Spleen (tissue), 13 donors: ENCODE measurements at places on chromosomes 3 and 15. TPM values are rescaled to one million over a fixed set of nuclear protein-coding genes. Genes with fewer than 3 reads are reported as not detected.

The FEZF2 gene
- polyA plus RNA-seq, result not detected

The CLDN1 gene
- polyA plus RNA-seq, result 1.3 TPM

The MESP1 gene
- polyA plus RNA-seq, result 1.2 TPM

GRCh38 chr3:36480911-36481648 lies 100.8 kb downstream of the STAC start:
- DNase-seq, result no peak

- DNase-seq, result peak; percentile 86
These were observed 214.5 kb downstream of the RPLP1 start for GRCh38 chr15:69666921-69667811.

- DNase-seq, result no peak
These were observed 72.6 kb downstream of the CCNL1 start for GRCh38 chr3:157087373-157087772.

DNA sequence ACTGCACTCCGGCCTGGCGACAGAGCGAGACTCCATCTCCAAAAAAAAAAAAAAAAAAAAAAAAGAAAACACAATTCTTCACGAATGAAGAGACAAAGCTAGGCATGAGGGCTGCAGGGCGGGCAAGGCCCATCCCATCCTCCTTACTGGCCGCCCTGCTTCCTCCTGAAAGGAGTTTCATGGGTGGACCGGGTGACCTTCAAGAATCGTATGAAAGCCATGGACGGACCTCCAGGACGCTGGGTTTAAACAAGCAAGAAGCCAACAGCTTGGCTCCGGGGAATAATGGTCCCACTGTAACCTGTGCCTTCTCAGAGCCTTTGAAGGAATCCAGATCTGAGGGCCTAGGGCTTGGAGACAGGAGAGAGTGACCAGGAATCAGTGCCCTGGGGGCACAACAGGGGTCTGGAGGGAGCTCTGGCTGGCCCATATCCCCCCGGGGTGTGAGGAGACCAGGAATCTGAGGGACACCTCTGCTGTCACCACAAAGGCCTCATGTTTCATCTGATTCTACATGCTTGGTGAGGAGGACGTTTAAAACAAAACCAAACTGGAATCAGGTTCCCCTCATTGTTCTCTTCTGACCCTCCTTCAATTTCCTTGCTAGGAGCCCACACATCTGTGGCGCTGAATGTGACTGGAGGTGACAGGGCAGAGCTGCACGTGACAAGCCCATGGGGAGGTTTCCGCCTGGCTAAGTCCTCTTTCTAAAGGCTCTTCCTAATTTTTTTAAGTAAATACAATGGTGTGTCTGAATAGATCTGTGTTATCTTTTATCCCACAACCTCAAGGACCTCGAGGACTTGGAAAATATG lies 46.1 kb downstream of the WHAMM start:
- no peak for DNase-seq

DNA sequence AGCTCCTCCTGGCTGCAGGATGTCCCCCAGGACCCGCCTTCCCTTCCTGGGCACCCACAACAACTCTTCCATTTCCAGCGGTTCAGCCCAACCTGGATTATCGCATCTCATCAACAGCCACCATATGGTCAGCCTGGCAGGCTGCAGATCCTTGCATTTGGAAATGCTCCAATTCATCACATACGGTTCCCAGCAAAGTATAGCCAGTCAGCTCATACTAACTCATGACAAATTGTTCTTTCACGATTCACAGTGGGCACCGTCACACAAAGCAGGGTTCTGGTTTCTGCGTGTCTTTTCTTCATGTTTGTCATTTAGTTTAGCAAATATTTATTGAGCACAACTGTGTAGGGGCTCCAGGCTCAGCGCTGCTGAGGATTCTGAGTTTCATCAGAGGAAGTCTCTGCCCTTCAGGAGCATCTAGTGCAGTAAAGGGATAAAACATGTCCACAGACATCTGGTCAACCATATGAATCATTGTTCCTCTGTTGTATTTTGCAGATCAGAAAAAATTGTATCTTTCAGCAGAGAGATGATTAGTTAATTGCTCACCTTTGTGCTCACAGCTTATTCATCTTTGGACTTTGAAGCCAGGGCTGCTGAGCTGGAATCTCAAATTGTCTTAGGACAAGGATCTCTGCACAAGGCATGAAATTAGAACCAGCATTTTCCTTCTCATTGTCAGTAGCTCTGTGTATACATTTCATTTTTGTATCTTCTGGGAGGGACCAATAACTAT lies 125.1 kb downstream of the GABRG3 start:
- DNase-seq, result no peak

DNA sequence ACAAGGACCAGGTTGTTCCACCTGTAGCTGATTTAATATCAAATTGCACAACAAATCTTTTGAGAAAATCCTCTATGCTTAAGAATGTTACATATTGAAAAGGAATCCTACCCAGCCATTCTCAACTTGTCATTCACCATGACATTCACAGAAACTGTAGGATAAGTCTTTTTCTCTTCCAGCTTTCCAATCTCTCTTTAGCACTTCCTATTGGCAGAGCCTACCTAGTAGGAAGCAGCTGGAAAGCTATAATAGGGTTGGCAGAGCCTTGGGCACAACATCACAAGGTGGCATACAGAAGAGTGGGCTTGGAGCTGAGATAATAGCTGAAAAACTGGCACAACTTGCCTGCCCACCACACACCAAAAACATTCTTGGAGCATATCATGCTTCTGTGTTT lies 67.3 kb upstream of the NUDT16 start:
- DNase-seq, result no peak

GRCh38 chr3:159732172-159733111 lies 256.2 kb upstream of the IL12A start:
- DNase-seq, result no peak

DNA sequence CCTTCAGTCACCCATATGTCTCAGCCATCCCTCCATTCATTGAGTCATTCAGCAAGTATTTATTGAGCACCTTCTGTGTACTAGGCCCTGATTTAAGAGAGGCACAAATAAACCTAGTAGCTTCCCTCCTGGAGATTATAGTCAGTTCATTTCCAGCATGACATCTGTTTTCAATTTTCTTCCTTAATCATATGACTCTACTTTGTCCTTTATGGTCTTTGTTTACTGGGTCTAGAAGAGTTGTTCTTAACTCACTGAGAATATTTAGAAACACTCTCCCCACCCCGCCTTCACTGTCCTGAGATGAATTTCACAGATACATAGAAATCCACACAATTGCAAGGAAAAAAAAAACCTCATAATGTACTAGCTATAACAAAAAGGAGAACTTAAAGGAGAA lies 44.8 kb upstream of the ADAMTS9 start:
- DNase-seq, result no peak

- no peak for DNase-seq
These were observed 81.4 kb downstream of the DNAJB8 start for GRCh38 chr3:128385080-128385832.

GRCh38 chr3:155809181-155809580 lies 3.1 kb upstream of the C3orf33 start:
- DNase-seq, result no peak

The OR5K2 gene
- not detected for polyA plus RNA-seq

The ECE2 gene
- not detected for polyA plus RNA-seq

DNA sequence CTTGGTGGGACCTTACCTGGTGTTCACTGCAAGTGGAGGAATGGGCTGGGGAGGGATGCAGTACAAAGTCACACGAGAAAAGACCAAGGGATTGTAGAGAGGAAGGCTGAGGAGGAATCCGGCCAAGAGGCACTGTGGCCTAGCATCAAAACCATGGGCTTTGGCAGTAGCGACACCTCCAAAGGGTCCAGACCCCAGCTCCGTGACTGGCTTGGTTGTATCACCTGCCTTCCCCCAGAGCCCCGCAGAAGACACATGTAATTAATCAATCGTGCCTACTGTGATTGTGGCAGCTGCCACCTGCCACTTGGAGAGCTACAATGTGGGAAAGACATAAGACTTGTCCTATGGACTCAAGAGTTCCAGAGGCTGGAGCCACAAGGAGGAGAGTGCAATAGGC lies 54.7 kb downstream of the ST8SIA2 start:
- no peak for DNase-seq

The KBTBD13 gene
- not detected for polyA plus RNA-seq

DNA sequence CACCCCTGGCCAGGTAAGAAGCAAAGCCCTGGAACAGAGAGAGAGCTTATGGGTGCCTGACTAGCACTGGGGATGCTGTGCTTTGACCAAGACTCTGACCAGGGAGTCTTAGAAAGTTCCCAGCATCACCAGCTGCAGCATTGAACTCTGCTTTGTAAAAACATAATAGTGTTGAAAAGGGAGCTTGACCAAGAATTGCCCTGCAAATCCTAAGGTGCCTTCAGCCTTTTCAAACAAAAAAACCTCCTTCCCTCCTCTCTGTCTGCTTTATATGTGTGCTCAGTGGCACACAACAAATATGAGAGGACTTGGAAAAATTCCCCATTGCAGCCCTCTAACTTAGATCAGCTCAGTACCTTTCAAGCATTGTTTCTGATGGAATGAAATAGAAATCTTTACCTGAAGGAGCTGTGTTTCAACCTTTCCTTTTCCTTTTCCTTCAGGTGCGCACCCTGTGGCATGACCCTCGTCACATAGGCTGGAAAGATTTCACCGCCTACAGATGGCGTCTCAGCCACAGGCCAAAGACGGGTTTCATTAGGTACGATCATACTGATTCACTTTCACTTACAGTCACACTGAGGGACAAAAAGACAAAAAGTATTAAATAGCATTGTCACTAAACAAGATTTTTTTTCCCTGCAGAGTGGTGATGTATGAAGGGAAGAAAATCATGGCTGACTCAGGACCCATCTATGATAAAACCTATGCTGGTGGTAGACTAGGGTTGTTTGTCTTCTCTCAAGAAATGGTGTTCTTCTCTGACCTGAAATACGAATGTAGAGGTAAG lies 13.0 kb downstream of the THBS1 start:
- no peak for DNase-seq

DNA sequence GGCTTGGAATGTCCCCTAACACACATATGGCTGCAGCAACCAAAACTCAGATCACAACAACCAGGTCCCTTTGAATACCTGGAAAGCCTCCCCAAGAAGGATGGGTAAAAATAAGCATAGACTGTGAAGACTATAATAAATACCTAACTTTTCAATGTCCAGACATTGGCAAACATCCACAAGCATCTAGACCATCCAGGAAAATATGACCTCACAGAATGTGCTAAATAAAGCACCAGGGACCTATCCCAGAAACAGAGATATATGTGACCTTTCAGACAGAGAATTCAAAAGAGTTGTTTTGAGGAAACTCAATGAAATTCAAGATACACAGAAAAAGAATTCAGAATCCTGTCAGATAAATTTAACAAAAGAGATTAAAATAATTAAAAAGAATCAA lies 109.2 kb downstream of the NEDD4 start:
- no peak for DNase-seq

DNA sequence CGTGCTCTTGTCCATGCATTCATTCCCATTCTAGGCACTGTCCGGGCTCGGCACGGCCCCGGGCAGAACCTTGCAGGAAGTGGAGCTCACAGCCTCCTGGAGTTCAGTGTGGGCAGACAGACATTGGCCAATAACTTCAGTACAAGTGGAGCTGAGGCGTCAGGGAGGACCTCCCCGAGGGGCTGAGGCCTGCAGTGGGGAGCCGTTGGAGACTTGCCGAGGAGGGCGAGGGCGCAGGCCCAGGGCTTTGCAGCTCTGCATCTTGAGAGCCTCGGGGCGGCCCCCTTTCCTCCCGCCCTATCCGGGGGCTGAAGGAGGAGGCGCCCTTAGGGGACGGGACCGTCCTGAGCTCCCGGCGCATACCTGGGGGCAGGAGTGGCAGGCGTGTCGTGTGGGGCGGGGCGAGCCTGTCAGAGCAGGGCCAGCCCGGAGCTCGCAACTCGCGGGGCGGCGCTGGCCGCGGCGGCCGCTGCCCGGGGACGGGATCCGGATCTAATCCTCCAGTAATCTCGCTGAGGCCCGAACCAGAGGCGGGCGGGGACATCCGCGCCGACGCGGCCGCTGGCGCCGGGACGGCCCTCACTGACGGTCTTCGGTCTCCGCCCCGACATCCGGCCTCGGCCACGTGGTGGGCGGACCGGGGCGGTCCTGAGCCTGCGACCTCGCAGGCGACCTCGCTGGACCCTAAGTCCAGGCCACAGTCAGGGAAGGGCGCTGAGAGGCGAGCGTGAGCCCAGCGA lies at the start of gene ACY1:
TSS of gene ACY1 (plus strand) at position 698 of the 740 bp plus-strand sequence. CDS start 530 bp downstream, outside the sequence.
- DNase-seq, result peak; percentile 96

GRCh38 chr3:81763001-81763400 lies 1.6 kb upstream of the GBE1 start:
- DNase-seq, result no peak

- no peak for DNase-seq
These were observed 8.2 kb downstream of the DENND4A start for GRCh38 chr15:65783872-65784271.

- no peak for DNase-seq
These were observed 278.0 kb upstream of the LYSMD4 start for GRCh38 chr15:100011235-100011634.

DNA sequence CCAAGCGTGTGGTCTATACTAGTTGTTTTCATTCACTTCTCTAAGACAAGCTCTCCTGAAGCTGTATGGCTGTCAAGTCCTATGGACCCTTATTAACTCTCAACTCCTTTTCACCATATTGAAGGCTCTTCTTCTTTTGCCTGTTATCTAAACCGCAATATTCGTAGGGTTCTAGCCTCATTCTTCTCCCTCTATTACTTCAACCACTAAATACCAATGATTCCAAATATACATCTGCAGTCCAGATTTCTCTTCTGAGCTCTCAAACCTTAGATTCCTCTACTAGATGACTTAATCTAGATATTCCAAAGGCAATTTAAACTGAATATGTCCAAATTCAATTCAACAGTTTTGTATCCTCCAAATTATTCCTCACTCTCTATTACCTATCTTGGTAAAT lies 24.6 kb downstream of the AQR start:
- DNase-seq, result no peak

DNA sequence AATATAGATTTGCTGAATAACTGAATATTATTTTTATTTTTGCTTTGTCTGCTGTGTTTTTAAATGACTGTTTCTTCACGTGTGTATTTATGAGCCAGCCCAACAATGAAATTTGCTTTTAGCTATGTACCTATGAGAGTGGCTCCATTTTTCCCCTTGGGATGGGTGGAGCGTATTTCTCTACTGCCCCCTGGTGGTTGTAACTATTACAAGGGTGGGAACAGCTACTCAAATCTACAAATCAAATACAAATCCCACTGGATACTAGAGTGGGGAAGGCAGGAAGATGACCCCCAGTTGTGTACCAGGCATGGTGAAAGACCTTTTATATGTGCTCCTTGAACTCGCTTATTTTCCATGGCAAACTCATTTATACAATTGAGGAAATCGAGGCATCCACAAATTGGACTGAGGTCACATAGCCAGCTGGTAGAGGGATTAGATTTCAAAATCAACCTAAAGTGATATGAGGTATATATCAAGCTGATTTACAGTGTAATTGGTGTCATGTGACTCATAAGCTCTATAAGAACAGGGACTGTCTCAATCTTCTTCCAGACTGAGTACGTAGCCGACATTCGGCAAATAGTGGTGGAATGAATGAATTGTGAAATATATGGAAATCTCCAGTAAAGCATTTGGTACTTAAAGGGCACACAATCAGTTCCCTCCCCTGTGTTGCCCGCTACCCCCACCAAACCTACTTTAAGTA lies 69.5 kb upstream of the VEPH1 start:
- no peak for DNase-seq

The FBXO40 gene
- not detected for polyA plus RNA-seq

GRCh38 chr15:84856731-84857417 lies 27.6 kb upstream of the SLC28A1 start:
- DNase-seq, result no peak

The COPB2 gene
- polyA plus RNA-seq, result 33.4 TPM

- DNase-seq, result no peak
These were observed 8.2 kb upstream of the ATP13A3 start for GRCh38 chr3:194494951-194495374.

- no peak for DNase-seq
These were observed 280.7 kb downstream of the NFKBIZ start for GRCh38 chr3:102129760-102130608.
